ENCODE measurements at places on chromosomes 4 and X.

- no peak for DNase-seq
Measured at GRCh38 chrX:20373063-20373462, 106.4 kb upstream of the RPS6KA3 start.

DNA sequence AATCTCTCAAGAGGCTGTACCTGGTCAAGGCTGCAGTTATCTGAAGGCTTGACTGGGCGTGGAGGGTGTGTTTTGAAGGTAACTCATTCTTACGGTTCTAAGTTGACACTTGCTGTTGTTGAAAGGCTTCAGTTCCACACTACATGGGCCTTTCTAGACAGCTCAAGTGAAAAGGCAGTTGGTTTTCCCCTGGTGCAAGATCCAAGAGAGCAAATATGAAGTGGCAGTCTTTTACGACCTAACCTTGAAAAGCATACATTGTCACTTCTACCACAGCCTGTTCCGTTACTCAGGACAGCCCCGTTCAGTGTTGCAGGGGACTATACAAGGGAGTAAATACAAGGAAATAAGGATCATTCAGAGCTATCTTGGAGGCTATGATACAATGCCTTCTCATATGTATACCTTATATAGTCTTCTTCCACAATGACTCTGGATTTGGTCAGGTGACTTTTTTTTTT lies 46.2 kb downstream of the PDS5A start:
- DNase-seq, result no peak

DNA sequence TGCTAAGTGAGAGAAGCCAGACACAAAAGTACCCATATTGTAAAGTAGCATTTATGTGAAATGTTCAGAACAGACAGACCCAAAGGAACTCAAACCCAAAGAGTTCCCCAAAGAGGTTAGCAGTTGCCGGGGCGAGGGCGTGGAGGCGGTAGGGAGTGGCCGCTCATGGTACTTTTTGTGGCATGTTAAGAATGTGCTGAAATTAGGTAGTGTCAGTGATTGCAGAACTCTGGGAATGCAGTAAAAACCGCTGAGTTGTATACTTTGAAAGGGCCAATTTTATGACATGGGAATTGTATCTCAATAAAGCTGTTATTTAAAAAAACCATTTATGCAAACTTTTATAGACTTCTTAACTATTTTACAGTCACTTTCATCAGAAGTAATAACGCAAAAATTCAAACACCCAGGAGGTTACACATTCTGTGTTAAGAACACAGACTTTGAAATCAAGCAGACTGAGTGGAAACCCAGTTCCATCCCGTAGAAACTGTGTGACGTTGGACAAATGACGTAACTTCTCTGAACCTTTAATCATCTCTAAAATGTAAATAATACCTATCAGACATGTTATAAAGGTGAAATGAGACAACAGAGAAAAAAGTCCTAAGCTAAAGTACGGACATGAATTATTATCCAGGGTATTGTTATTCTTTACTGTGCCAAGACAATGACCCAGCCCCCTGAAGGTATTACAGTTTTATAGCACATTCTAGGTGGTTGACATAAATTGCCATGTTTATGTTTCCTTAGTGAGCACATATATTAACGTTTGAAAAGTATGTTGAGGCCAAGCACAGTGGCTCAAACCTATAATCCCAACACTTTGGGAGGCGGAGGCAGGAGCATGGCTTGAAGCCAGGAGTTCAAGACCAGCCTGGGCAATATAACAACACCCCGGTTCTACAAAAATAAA lies 19.7 kb downstream of the ZFP42 start:
- DNase-seq, result no peak

DNA sequence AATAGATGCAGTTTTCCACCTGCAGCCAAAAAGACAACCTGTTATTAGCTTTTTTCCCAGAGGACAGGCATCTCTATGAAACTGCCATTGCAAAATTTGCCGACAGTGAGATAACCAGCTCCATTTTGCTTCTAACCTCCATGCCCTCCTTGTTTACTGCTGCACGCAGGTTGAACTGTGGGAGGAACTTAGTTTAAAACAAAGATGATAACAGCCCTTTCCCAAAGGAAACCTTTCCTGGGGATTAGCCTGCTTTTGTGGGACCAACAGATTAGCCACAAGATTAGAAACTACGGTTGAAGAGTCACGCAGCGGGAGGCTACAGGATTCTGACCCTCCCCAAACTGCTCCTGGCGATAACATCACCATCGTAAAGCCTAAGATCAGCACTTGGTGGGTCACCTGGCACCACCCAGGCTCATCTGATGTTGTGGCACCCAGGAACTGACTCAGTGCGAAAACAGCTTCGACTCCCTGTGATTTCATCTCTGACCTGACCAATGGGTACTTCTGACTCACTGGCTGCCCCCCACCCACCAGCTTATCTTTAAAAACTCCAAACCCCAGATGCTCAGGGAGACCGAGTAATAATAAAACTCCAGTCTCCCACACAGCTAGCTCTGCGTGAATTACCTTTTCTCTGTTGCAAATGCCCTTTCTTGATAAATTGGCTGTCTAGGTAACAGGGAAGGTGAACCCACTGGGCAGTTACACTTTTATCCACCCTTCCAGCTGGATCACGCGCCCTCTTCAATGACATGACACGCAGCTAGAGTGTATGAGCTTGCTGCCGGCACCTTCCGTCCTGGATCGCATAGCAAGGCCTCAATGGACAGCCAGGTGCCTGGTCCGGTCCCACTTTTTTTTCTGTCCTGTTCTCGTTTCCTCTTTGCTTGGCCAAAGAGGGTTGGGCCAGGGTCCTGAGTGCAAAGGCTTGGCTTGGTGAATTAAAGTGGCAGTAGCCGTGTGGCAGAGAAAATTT lies 27.2 kb downstream of the NOP14 start:
- no peak for DNase-seq

GRCh38 chr4:106738121-106738520 lies 298.0 kb downstream of the DKK2 start:
- DNase-seq, result no peak

DNA sequence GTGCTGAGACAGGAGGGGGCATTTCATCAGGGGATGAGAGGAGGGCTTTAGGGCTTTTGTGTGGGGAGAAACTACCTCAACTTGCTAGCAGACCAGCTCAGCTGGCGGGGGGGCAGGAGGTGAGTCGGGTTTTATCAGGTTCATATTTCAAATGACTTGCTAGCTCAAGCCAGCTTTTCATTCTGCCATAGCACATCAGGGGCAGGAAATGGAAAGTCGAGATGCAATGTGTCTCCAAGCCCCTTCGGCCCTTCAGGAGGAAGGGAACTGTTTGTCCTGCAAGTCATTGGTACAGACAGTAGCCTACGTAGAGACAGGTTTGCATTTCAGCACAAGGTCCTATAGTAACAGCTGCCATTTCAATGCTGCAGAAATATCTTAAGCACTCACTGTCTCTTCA lies 194.1 kb downstream of the PTTG2 start:
- no peak for DNase-seq

DNA sequence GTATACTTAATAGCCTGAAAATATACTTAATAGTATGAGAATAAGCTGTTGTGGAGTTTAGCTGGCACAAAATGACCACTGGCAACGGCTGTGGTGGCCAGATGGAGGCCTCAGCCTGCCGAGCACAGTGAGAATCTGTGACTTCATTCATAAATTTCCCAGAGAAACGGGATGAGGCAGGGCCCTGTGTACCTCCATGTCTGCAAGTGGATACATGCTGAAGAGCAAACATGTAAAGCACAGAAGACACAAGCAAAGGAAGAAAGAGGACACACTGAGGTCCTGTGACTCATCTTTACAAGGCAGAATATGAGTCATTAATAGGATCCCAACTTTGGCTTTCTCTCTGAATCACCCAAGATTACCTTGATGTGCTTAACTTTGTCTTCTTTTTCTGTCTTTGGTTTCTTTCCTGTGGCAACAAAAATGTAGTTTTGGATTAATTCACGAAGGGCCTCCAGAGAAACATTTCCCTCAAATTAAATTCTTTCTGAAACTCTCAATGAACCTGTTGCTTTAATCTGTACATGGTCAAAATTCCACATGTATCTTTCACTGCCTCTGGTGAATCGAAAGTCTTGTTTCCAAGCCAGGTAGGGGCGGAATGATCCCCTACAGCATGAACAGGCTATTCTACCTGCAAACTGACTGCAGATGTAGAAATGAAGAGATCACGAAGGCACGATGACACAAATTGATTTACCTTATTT lies 56.4 kb downstream of the IRF2 start:
- DNase-seq, result peak; percentile 63

DNA sequence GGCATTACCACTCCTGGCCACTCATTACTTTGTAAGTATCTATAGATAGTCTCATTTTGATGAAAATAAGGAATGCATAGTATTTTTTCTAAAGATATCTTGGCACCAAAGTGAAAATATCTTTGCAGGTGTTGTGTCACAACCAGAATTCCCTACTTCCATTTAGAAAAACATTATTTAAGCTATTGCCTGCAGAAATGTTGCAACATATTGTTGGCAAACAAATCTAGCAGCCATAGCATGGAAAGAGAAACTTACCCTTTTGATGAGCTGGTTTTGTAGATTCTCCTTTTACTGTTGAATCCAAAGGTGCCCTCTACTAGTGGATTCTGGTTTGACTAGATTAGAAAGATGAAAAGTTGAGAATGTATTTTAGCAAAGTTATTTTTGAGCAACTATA lies 138.8 kb downstream of the AREG start:
- DNase-seq, result no peak

DNA sequence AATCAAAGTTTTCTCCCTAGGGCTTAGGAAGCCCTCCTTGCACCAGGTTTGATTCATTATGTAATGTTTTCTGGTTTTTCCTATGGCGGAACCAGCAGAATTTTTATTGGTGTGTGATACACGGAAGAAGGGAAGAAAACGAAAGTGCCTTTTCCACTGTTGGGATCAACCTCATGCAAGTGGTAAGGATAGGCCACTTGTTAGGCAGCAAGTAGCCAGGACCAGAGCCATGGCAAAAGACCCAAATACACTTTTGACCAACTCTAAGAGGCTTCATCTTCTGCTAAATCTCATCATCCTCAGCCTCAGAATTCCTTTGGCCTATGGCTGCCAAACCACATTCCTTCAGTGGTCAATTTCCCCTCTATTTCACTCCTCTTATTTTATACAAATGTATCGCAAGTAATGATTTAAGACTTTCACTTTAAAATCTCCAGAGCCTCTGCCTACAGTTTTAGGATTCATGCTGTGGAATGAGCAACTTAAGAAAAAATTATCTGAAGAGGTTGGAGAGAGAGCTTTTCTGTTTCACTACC lies 21.2 kb downstream of the PPAT start:
- no peak for DNase-seq

GRCh38 chr4:139734201-139734874 lies 68.7 kb downstream of the MGST2 start:
- no peak for DNase-seq

- DNase-seq, result no peak
Measured at GRCh38 chrX:17846045-17846444, 15.1 kb downstream of the RAI2 start.

GRCh38 chr4:120611092-120611491 lies 311.4 kb downstream of the PRDM5 start:
- no peak for DNase-seq

DNA sequence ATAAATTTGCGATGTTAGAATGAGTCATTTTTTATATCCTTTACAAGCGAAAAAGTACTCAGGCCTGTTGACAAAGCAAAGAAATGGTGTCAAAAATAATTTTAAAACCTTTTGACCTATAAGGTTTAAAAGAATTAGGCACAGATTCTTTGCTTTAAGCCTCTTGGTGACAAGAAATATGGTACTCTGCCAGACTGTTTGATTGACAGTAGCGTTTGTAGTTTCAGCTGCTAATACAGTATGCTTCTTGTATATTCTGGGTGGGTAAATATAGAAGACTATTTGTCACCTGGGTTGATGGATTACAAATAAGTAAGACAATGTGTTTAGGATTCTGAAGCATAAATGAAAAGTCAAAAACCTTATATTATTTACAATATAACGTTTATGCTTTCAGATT lies 193.1 kb upstream of the PITX2 start:
- no peak for DNase-seq

DNA sequence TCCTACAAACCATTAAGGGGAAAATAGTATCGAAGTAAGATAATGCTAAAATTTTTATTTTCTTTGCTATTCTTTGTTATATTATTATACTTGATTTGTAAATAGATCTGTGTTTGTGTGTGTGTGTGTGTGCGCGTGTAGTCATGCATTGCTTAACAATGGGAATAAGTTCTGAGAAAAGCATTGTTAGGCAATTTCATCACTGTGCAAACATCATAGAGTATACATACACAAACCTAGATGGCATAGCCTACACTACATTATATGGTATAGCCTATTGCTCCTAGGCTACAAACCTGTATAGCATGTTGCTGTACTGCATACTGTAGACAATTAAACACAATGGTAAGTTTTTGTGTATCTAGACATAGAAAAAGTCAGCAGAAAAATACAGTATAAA lies 17.1 kb downstream of the MTTP start:
- no peak for DNase-seq

- DNase-seq, result no peak
Measured at GRCh38 chr4:6886886-6887285, 22.7 kb upstream of the TBC1D14 start.

- DNase-seq, result peak; percentile 59
Measured at GRCh38 chrX:118216087-118216486, 99.5 kb upstream of the KLHL13 start.

DNA sequence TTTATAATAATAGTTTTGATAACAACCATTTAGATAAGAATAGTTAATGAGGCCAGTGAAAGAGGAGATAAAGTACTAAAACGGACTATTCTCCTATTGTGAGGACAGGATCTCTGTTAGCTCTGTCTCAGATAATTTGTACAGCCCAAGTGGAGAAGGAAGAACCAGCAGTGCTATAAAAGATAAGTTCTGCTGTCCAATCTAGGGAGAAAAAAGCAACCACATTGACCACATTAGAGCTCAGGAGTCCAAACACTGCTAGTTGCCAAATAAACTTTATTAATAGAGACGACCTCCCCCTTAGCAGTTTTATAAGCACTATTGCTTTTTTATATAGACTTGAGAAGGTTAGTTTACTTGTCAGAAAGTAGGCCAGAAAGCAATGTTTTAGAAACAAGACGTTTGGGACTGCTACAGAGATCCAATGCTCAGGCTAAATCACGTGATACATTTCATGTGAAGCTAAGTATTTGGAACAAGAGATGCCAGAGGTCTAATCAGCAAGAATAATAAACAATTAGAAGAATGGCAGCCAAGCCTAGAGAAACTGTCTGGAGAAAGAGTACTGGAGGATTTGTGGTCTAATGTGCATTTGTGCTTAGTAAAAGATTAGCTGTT lies 15.9 kb downstream of the IL15 start:
- DNase-seq, result peak; percentile 6

All from dermis blood vessel endothelial cell (primary cell).